Esophagus squamous epithelium (tissue), 5 donors: ENCODE measurements at places on chromosomes 5 and 9.

DNA sequence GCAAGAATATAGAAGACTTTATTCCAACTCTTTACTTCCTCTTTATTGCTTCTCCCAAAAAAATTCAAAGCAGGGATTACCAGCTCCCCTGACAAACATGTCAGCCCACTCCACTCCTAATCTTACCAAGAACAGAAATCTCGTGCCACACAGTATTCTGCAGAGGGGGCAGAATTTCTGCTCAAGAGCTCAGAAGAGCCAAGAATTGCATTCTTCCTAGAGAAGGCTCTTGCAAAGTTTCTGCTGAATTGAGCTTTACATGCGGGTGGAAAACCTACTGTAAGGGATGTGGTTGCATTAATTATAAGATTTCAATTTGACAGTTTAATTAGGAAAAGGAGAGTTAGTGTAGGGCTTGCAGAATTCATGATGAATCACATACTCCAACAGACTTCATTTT is 428.5 kb downstream of the CETN3 start:
- DNase-seq, result no peak

DNA sequence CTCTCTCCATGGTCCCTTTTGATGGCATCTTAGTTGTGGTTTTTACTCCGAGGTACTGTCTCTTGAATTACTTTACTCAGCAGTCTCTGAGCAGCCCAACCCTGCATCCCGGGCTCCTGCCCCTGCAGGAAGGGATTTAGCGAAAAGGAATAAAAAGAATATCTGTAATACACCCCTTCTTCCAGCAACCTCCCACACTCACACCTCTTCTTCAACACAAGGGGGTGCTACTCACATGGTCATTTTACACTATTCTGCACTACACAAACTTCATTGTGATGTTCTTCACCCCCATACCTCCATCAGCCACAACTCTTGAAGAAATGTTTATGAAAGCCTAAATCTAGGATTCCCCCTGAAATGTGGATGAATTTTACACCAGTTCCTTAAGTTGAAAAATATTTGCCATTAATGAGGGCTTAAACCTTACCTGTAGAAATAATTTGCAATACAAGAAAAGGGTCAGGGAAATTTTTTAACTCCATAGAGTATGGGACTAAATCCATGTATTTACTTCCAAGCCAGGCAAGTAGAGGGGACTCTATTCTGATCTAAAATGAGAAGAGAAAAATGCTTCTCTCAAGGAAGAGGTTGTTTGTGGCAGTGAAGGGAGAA is 26.0 kb downstream of the TPD52L3 start:
- no peak for DNase-seq

- DNase-seq, result no peak
Measured at GRCh38 chr9:75876999-75877640, 13.4 kb upstream of the PCSK5 start.

GRCh38 chr9:82987370-82988189 is 75.4 kb downstream of the RASEF start:
- DNase-seq, result no peak

GRCh38 chr9:1980387-1980786 is 34.8 kb upstream of the SMARCA2 start:
- no peak for DNase-seq

DNA sequence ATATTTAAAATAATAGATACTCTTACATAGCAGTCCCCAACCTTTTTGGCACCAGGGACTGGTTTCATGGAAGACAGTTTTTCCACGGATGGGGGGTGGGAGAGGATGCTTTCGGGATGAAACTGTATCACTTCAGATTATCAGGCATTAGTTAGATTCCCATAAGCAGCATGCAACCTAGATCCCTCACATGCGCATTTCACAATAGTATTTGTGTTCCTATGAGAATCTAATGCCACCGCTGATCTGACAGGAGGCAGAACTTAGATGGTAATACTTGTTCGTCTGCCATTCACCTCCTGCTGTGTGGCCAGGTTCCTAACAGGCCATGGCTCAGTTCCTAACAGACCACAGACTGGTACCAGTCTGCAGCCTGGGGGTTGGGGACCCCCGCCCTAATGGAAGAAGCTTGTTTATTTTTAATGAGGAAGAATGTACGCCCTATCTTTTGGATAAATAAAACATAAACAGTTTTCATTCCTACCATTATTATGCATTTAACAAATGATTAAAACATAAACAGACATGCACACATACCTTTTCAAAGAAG is 187.7 kb downstream of the ZSWIM6 start:
- no peak for DNase-seq

DNA sequence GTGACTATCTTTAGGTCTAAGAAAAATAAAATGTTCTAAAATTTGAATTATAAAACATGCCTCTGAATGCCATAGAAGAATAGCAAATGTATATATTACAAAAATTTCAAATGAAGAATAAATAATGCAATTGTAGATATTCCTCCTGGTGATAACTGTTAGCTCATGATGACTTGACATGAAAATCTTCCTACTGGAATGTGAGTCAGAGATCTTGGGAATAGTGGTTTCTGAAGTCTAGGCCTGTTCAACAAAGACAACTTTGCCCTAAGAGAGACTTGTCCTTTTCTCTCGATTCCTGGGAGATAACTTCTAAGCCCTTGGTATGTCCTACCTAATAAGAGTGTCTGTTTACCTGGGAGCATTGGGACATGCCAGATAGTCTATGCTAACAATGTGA is 746.3 kb upstream of the RIOK2 start:
- DNase-seq, result no peak

DNA sequence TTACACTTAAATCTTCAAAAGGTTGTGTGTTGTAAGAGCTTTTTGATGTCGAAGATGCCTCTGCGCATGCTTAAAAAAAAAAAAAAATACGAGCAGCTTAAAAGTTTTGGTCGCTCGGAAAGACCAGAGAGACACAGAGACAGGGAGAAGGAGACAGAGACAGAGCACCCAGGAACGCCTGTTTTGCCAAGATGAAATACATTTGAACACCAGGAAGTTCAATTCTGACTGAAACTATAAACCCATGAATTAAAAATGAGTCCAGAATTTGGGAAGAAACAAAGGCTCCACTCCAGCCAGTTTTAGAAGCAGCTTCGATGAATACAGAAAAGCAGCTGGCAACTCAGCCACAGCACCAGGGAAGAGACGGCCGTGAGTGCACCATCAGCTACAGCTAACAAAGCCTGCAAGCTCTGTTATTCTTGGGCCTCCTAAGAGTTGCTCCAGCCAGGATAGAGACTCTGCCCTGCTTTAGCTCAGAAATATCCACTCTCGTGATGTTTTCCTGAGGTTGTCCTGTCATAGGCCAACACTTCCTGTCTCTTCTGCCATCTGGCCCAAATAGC is 2.5 kb upstream of the ZNF474 start:
- no peak for DNase-seq
